SHP77 treated with DMSO at 0.1 percent for 48 hours (cell line): ENCODE measurements at places on chromosomes 2 and 18.

- DNase-seq = no peak
These were observed 111.8 kb downstream of the UGGT1 start for GRCh38 chr2:128202791-128203190.

DNA sequence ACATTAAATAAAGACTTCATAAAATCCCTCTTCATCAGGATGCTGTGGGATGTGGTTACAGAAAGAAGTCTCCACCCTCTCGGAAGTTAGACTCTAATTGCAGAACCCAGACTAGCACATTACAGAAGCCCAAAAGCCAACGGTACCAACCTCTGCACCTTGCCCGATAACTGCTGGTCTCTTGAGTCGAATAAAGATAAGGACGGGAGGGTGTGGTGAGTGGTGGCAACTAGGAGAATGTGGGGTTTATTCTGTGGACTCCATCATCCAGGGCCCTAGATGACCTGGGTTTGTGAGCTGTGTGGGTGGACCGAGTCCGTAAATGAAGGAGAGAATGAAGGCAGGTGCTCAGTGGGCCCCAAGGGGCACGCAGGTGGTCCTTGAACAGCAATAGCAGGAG, 462.8 kb upstream of the ID2 start:
- DNase-seq = no peak

- DNase-seq = no peak
These were observed 2.3 kb upstream of the SPRED2 start for GRCh38 chr2:65434592-65435241.

DNA sequence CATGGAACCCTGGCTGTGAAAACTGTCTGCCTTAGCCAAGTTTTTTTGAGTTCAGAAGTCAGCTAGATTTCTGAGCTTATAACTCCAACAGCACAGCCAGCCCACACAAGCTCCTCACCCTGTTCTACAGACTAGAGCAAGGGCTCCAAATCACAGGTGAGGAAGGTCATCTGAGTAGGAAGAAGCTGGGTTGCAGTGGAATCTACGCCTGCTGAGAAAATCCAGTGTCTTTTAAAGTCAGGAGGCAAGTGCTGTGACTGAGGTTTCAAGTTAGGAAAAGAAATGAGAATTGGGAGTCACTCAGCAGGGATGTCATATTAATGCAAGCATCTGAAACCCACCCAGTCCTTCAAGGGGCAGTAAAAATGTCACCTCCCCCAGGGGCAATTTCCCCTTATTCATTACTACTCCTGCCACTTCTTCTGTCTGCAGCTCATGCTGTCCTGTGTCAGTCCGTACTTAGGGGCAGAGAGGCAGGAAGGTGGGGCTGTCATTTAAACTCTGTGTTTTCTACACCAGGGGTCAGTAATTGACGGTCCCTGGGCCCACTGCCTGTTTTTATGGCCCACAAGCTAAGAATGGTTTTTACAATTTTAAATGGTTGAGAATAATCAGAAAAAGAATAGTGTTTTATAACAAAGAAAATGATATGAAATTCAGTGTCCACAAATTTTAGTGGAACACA, 551.1 kb downstream of the BCL11A start:
- no peak for DNase-seq

DNA sequence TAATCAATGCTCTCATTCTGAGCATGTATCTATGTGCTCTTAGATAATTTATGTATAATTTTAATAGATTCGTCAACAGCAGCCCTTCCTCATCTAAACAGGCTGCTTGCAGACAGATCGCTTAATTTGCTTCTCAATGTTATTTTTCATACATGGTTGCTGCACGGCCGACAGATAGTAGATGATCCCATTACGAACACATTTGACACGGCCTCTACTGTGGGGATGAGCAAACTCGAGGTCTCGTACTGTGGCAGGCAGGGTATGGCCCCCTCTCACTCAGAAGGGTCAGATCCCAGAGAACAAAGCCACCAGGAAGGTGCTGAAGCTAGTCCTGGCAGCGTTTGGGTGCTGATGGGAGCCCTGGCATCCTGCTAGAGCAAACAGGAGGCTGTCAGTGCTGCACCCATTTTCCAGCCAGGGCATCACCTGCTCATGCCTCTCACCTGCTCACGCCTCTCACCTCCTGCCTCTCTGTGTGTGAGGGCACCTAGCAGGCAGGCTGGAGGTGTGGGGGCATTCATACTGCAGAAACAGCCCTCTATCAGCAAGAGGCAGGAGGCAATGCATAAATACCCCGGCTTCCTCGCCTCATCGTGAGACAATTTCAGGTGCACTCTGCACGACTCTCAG, 80.0 kb downstream of the KLHL29 start:
- no peak for DNase-seq

DNA sequence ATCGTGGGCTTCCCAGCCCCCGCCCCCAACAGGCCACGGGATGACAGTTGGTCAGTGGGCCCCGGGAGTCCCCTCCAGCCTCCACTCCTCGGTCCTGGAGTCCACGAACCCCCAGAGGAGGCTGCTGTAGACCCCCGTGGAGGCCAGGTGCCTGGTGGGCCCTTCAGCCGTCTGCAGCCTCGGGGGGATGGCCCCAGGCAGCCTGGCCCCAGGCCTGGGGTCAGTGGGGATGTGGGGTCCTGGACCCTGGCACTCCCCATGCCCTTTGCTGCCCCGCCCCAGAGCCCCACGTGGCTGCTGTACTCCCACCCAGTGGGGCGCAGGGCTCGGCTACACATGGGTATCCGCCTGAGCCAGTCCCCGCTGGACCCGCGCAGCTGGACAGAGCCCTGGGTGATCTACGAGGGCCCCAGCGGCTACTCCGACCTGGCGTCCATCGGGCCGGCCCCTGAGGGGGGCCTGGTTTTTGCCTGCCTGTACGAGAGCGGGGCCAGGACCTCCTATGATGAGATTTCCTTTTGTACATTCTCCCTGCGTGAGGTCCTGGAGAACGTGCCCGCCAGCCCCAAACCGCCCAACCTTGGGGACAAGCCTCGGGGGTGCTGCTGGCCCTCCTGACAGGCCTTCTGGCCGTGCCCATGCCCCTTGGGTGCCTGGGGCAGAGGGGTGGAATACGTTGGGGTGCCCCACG, 7.6 kb downstream of the NEU4 start:
- DNase-seq = no peak
